Esophagus (tissue), 2 donors: ENCODE measurements at places on chromosomes 7 and 10. TPM values are rescaled to one million over a fixed set of nuclear protein-coding genes. Genes with fewer than 3 reads are reported as not detected.

The IRF5 gene
- polyA plus RNA-seq = 10.6 TPM

The ENTPD7 gene
- polyA plus RNA-seq = 2.5 TPM

The PPP1R17 gene
- not detected for polyA plus RNA-seq

The TRIL gene
- polyA plus RNA-seq = 1.2 TPM

The C10orf53 gene
- polyA plus RNA-seq = not detected

The UBTD1 gene
- 5.8 TPM for polyA plus RNA-seq

The CTAGE15 gene
- not detected for polyA plus RNA-seq

The PSD gene
- polyA plus RNA-seq = 1.1 TPM

The ELOVL3 gene
- 0.02 TPM for polyA plus RNA-seq

The TMED4 gene
- 26.4 TPM for polyA plus RNA-seq

The MYH16 gene
- polyA plus RNA-seq = not detected

The RNF32 gene
- polyA plus RNA-seq = 0.38 TPM

The NODAL gene
- polyA plus RNA-seq = 0.20 TPM

The FBXL13 gene
- not detected for polyA plus RNA-seq
